Dermis blood vessel endothelial cell (primary cell): ENCODE measurements at places on chromosomes 5 and 9. TPM values are rescaled to one million over a fixed set of nuclear protein-coding genes. Genes with fewer than 3 reads are reported as not detected.
A peak's percentile ranks its signal among the peaks of the same experiment; 100 is the strongest.

- no peak for DNase-seq
Measured at GRCh38 chr9:123208626-123209174, 59.7 kb downstream of the STRBP start.

DNA sequence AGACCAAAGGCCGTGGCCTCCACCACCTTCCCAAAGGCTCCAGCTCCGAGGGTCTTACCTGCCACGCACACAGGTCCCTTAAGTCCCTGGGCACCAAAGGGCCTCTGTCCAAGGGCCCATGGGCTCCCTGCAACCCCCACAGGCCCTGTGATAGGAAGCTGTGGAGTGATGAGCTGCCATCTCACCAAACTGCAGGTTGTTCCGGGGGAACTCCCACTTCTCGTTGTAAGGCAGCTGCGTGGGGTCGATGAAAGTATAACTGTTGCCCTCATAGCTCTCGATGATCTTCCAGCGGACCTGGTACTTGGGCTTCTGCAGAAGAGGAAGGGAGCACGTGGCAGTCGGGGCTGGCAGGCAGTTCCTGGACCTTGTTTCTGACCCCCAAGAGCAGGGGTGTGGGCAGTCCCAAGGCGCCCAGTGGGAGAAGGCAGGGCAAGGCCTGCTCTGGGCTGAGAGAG lies 24.8 kb downstream of the CSF1R start:
- no peak for DNase-seq

GRCh38 chr9:111645806-111646205 lies 14.7 kb downstream of the DNAJC25 start:
- peak; percentile 18 for DNase-seq

DNA sequence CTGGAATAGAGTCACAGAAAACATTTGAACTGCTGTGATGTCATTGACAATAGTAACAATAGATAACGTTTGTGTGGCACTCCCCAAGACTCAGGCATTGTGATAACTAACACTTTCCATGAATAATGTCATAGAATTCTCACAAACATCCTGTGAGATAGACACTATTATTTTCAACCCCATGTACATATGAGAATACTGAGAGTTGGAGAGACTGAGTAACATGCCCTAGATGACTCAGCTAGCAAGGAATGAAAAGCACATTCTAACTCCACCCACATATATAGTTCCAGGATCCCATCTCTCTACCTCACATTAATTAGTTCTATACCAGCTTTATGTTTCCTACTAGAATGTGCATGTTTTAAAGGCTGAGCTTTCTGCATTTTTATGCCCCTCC lies 71.4 kb downstream of the ASTN2 start:
- no peak for DNase-seq

DNA sequence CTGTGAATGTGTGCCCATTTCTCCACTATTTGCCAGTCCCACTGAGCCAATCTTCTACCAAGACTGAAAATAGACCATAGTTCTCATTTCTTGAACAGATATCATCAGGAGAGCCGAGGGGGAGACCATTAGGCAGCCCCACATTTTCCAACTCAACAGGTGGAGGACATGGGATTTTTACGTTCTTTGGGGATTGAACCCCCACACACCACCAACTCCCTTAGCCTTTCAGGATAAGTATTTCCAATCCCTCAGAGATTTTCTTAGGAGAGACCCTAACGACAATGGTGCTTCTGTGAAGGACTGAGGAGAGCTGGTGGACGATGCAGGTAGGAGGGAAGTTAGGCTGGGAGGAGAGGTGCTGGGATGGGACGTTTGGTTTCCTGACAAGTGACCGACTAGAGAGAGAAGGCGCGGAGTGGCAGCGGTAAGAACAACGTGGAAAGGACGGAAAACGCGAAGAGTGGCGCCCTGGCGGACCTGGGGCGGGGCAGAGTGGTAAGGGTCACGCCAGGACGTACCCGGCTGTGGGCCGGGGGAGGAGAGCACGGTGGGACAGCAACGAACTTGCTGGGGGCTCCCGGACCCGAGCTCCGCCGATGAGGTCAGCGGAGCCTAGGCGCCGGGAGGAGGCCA lies 681 bp upstream of the CHSY3 start:
- peak; percentile 0 for DNase-seq

GRCh38 chr5:79560771-79561524 lies 47.0 kb upstream of the HOMER1 start:
- no peak for DNase-seq

DNA sequence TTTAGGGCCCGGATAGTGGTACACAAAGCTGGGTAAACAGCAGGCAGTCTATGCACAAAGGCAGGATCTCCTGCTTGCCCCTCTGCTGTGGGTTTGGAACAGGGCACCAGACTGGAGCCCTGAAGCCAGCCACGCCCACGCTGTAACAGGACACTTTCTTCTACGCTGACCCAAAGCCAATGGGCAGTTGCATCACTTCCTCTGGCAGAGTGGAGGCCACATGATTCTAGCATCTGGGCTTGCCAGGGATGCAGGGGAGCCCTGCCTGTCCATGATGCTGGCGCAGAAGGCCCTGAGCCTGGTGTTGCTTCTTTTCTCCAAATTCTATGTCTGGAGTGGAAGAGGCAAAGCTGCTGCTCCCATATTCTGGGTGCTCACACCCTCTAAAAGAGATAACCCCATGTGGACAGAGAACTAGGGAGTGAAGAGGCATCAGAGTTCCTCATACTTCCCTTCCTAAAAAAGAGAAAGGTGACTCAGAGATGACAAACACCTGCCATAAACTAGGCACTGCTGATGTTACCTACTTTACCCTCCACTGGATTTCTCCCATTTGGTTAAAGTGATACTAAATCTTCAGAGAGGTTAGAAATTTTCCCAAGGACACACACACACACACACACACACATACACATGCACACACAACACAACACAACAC lies 260.3 kb upstream of the KLF4 start:
- DNase-seq: peak; percentile 83

GRCh38 chr5:118628660-118629354 lies 359.5 kb downstream of the DTWD2 start:
- DNase-seq: no peak

GRCh38 chr5:136694258-136694657 lies 328.9 kb upstream of the TRPC7 start:
- DNase-seq: no peak

- DNase-seq: no peak
Measured at GRCh38 chr9:131736431-131736830, 3.4 kb downstream of the RAPGEF1 start.

GRCh38 chr5:106085136-106085535 lies 1585.6 kb downstream of the EFNA5 start:
- no peak for DNase-seq

- no peak for DNase-seq
Measured at GRCh38 chr9:85359161-85359560, 382.6 kb downstream of the AGTPBP1 start.

DNA sequence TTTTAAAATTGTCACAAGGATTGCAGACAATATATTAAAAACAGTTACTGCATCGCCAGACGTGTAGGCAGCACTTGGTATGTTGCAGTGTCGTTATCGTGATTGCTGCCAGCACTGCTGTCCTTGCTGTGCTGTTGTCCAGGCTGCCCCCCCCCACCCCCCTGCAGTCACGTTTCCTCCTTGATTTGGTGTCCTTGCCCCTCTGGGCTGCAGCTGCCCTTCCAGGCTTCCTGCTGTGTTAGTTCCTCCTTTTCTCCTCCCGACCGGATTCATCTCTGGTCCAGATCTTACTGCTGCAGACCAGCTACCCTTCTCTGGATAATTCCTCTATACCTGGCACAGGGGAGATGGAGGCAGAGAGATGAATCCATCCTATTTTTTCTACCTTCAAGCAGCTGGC lies 298.9 kb downstream of the TRIM32 start:
- no peak for DNase-seq

GRCh38 chr5:95763941-95764340 lies 32.8 kb downstream of the RHOBTB3 start:
- DNase-seq: no peak

- DNase-seq: peak; percentile 58
Measured at GRCh38 chr5:99034336-99034735, 105.5 kb upstream of the CHD1 start.

DNA sequence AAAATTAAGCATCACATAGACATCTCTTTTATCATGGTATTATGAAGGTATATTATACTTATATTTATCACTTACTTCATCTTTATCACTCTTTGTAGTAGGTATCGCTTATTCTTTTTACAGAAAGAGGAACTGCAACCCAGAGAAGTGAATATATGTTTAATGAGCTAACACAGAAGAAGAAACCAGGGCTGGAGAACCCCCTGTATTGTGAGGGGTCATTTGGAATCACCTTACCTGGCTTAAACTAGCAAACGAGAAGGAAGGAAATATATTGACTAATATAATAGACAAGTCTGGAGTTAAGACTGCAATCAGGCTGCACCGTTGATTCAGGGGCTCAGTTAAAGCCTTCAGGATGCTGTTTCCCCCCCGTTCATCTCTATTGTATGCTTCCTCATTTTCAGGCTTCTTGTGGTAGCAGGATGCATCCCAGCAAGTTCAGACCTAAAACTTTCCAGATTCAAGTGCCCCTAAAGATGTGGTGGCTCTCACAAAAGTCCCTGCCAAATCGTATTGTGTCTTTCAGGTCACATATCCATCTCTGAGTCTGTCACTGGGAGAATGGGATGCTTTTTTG lies 146.4 kb downstream of the GCNT1 start:
- no peak for DNase-seq

- no peak for DNase-seq
Measured at GRCh38 chr9:73219985-73220626, 68.4 kb downstream of the ANXA1 start.

GRCh38 chr5:43497311-43498104 lies 13.8 kb upstream of the TMEM267 start:
- DNase-seq: no peak

GRCh38 chr5:135492319-135492626 lies 40.1 kb upstream of the TIFAB start:
- no peak for DNase-seq

DNA sequence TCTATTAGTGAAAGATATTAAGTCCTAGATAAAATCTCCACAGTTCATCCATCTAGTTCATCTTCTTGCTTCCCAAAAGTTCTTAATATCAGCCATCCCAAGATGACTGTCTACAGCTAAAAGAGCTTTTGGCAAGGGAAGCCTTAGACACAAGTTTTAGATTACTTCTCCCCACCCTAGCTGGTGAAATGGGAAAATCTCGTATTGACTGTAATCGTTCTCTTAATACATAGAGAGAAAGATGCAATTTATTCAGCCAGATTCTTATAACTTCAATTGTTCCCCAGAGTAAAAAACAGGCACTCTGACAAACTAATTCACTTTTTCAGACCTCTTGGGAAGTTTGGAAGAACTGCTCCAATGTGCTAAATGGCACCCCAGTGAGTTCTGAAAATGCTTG lies 1439.6 kb upstream of the C9orf72 start:
- no peak for DNase-seq

GRCh38 chr5:138054206-138054605 lies 21.3 kb upstream of the FAM13B start:
- DNase-seq: no peak

- DNase-seq: no peak
Measured at GRCh38 chr5:6410421-6410820, 32.1 kb upstream of the MED10 start.

SPINK6 gene
- not detected in 2 replicates for total RNA-seq

FYB1 gene
- not detected in 2 replicates for total RNA-seq

SOWAHA gene
- not detected in 2 replicates for total RNA-seq

CYLC2 gene
- total RNA-seq: not detected in 2 replicates

GPR150 gene
- 0.05 and 0.17 TPM in 2 replicates for total RNA-seq

SPINK13 gene
- not detected in 2 replicates for total RNA-seq

HAND1 gene
- not detected in 2 replicates for total RNA-seq

DND1 gene
- 0.14 and 0.68 TPM in 2 replicates for total RNA-seq

ZNF782 gene
- 2.9 and 3.7 TPM in 2 replicates for total RNA-seq

SLC1A1 gene
- 4.1 and 8.4 TPM in 2 replicates for total RNA-seq

SAXO1 gene
- total RNA-seq: not detected in 2 replicates

CRB2 gene
- total RNA-seq: not detected in 2 replicates

FAM174A gene
- total RNA-seq: 27.3 and 43.6 TPM in 2 replicates

KDM3B gene
- 52.8 and 74.3 TPM in 2 replicates for total RNA-seq
